Tibial nerve (tissue), 4 donors: ENCODE measurements at places on chromosomes 7 and 10.
A peak's percentile ranks its signal among the peaks of the same experiment; 100 is the strongest.

- no peak for DNase-seq
These were observed 5.9 kb upstream of the IFIT1B start for GRCh38 chr10:89371987-89372386.

GRCh38 chr7:29189743-29190201, 4.8 kb upstream of the CHN2 start:
- peak; percentile 17 for DNase-seq

DNA sequence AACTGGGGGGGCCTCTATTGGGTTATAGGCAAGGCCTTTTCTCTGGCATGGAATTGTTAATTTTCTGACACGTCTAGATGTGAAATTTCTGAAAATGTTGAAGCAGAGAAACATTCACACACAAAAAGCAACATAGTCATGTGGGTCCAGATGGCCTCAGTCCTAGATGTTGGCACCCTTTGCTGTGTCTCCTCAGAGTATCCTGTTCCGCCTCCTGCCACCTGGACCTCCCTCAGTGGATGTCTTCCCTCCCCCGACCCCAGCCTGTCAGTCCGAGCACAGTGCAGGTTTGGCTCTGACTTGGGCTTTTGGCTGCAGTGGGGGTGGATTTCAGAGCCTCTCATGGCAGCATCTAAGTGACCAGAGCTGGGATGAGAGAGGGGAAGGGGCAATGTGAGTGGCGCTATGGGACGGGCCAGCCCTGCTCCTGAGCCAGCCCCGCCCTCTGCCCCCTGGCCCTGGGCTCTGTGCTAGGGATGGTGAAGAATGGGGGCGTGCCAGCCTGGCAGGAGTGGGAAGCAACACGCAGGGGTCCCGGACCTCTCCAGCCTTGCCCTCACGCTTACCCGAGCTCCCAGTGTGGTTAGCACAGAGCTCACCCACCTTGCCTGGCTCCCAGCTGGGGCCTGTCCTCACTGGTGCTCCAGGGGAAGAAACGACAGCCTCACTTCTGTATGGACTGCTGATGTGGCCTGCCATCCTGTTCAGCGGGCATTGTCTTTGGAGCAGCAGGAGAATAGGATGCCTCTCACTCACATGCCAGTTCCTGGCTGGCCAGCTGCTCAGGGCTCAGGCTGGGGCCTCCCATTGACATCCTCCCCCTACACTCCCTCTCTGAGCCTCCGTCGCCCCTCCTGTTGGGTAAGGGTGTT, 6.2 kb downstream of the ATP6V0E2 start:
- DNase-seq, result no peak

DNA sequence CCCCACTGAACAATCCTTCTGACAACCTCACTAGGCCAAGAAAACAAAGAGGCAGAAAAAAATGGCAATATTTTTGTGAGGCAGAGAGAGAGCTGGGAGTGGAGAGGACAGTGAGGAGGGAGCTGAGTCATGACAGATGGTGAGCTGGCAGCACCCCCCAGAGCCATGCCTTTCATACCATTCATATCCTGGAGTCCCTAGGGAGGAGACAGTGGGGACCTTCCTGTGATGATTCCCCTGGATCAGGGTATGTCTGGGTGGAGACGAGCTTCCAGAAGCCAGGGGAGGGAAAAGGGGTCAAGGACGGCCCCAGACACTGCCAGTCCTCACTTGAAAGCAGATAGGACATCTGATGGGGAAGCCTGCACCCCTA, 160.5 kb downstream of the ADAM12 start:
- DNase-seq, result no peak

DNA sequence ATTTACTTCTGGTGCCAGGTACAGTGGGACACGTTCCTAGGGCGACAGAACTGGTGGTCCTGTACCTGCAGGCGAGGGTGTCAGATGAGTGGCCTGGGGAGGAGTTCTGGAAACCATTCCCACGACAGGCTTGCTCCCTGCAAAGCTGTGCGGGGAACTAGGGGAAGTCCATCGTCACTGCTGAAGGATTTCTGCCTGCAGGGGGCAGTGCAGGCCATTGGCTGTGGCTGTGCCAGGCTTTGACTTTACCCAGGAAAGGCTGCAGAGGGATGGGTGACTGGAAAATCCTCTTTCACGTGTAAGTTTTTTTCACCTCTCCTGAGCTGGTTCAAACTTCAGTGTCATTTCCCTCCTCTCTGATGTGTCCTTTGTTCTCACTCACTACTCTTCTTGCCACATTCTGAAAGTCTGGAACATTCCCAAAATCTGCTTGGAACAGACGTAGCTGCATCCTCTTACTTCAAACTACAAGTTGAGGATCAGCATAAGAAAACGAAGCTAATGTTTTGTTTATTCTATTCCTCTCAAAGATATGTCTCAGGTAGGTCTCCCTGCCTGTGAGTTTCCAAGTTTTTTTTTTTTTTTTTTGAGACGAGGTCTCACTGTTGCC, 126.5 kb downstream of the SH2D4B start:
- DNase-seq, result peak; percentile 70

DNA sequence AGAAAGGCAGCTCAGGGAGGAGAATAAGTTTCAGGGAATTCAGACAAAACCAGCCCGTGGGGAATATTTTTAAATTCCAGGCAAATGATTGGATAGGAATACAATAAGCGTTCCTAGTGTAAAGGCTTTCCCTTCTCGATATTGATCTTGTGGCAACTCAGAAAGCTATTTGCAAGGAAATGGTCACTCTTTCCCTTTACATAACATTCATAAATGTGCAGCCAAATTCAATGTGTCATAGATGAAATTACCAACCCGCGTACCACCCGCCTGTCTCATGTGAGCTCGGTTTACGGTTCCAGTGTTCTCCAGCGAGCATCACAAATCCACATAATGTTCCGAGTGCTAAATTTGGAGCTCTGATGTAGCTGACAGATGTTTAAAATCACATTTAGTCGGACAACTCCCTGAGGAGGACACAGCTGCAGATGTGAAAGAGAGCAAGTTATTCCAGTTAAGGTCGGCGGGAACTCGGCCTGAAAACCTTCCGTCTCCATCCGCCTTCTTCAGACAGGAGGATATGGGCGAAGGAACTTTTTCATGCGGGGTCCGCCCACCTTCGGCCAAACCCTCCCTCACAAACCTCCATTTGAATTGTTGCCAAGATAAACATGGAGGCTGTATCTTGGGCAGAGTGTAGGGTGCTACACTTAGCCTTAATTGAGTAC, 327.0 kb downstream of the RNLS start:
- DNase-seq, result peak; percentile 59

DNA sequence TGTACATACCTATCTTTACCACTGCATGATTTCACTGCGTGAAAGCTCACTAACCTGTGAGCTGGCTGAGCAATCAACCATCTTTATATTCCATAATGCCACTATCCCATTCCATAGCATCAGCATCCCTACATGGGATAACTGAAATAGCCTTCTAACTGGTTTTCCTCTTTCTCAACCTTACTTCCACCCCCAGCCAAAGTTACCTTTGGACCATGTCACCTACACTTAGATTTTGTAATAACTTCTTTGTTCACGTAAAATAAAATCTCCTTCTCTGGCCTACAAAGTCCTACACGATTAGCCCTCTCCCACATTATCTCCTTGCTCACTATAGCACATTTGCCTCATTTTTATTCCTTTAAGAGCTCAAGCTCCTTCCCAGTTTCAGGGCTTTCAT, 2.5 kb downstream of the PSMA2 start:
- no peak for DNase-seq

GRCh38 chr7:73507556-73507955, 14.5 kb downstream of the BAZ1B start:
- DNase-seq, result no peak

GRCh38 chr7:139078911-139079310, 30.6 kb downstream of the ZC3HAV1 start:
- no peak for DNase-seq

DNA sequence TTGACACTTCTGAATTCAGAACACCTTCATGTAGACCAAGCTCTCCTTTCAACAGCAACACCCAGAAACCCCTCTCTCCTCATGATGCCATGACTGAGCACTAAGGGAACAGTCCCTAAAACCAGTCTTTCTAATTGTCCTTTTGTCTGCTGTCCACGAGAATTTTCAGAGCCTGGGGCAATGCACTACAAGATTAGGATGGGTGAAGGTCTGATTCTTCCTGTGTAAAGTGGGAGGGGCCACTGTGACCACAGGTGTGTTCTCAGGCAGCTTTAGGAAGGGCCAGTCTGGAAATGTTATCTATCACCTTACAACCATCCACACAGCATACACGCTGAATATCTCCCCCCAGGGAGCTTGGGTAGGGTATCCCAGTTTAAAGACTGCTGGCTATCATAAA, 7.9 kb downstream of the PAXIP1 start:
- no peak for DNase-seq
